Substantia nigra (tissue), 51 donors: ENCODE measurements at places on chromosomes 13 and 19.

DNA sequence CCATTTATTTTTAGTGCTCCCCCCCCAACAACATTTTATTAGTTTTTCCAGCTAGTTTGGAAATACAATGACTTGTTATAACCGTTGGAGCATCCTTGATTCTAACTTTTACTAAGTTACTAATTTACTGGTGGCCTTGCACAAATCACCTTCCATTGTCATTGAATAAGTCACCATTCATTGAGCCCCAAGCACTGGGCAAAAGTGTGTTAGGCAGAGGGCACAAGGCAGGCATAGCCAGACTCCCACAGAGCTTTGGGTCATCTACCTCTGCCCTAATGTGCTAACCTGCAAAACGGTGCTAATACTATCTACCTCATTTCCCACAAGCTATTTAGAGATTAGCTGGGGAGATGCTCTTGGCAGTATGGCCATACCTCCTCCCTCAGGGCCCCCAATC lies 86.8 kb upstream of the RNF113B start:
- no peak for DNase-seq

DNA sequence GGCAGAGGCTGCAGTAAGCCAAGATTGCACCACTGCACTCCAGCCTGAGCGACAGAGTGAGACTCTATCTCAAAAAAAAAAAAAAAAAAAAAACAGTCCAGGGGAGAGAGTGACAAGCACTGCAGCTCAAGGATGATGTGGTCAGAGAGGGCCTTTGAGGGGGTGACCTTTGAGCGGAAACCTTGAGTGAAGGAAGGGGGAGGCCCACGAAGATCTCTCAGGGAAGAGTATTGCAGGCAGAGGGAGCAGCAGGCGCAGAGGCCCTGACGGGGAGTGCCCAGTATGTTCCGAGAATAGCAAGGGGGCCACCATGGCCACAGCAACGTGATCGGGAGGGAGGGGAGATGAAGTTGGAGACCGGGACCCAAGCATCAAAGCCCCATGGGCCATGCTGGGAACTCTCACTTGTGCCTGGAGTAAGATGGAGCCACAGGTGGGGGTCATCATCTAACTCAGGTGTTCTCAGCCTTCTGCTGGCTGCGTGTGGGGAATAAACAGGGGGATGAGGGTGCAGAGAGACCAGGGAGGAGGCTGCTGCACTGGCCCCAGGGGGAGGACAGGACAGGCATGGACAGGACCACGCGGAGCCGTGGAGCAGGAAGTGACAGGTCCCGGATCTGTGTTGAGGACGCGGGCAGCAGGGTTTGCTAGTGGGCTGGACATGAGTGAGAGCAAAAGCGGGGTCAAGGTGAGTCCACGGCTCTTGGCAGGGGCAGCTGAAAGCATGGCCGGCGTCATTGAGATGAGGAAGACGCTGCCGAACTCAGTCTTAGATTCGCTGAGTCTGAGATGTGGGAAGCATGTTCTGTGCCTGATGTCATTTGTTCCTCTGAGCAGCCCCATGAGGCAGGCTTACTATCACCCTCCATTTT lies 60.4 kb downstream of the DPF1 start:
- no peak for DNase-seq

GRCh38 chr19:49491804-49492572 lies 4.2 kb upstream of the RPS11 start:
- DNase-seq, result no peak

DNA sequence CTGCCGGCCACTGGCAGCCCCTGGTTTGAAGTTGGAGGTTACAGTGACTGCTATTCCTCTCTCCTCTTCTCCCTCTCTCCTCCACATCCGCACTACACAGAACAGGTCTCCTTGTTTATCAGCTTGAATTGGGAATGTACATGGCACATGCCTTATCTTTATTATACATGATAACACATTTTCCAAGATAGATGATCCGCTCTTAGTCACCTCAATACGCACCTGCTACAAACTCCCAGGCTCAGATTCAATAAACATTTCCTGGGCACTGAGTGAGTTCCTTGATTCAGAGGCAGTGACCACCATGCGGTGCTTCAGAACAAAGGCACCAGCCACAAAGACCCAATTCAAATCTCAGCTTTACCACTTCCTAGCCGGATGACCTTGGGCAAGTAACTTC lies 227.7 kb downstream of the TSHZ3 start:
- DNase-seq, result no peak

DNA sequence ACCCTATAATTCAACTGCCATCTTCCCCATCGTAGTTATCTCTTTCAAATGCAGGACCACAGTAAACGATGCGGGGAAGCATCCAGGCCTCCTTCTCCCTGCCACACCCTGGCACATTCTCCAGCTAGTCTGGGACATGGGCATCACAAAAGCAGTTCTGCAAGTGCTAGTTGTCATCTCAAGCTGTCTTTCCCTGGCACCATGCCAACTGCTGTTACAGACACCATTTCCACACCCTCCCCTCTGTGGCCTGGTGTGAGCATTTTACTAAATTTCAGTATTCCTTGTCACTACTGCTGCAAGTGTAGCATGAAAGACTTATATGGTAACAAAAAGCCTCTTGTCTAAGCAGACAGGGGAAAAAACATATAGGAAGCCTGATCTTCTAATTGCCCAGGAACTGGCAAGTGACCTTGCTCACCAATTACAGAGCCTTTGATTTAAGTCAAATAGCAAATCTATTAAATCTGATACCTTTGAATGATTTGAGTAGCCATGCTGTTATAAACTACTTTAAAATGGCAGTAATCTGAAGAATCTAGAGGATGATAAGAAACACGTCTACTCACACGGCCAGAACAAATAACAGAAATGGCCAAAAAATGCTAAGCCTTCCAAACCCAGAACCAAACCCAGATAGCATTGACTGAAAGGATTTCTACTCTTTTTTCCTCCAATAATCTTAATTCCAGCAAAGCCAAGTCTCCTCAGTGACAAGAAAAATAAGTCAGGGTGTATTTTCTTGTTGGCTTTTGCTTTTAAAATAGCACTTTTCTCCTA lies 179.0 kb downstream of the NUFIP1 start:
- no peak for DNase-seq

- no peak for DNase-seq
Observed at GRCh38 chr13:32262165-32262564, 53.0 kb downstream of the ZAR1L start.

DNA sequence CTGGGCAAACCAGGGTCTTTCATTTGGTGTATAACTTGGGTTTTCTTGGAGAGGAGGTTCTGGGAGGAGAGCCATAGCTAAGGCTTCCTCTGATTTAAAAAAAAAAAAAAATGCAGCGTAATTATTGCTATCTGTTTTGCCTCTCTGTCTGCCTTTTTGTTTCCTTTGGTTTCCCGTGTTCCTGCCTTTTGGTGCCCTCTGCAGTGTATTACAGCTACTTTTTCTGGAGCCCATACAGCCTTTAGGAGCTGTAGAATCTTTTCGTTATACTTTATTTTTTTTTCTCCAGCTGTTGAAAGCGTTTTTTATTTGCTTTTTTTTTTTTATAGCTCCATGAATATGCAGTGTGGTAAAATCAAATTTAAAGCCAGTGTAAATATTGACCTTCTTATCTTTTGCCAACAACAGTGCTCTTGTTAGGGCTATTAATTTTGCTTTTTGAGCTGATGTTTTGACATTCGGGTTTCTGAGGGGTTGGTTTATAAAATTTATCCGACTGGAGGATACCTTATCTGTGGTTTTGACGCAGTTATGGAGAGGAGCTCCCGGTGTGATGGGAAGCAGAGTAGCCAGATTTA lies 38.1 kb downstream of the ZNF493 start:
- no peak for DNase-seq

DNA sequence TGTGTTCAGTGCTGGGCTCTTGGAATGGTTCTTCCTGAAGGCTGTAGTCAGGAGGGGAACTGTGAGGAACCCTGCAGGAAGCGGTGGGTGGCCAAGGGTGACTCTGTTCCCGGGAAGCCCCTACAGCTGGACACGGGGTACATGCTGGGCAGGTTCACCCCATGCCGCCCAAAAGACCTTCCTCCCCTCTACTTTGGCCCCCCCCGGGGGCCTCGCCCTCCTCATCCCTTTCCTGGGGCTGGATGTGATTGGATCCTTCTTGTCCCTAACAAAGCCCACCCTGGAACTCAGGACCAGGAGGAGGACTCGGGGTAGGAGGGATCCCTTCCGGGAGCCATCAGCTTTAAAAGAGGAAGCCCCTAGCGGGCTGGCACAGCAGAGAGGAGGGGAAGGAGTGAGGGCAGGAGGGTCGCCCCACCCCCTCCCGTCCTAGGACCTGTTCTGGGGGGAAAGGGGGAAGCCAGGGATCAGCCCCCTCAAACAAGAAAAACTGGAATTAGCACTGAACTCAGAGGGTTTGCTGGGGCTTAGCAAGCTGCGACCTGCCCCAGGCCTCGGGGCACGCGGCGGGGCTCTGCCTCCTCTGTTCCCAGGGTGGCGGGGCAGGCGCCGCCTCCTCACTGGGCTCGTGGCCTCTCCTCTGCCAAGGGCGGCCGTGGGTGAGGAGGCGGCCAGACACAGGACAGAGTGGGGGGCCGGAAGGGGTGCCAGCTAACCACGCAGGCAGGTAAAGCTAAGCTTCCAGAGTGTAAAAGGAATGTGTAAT lies 4.0 kb downstream of the CEBPA start:
- DNase-seq, result no peak

DNA sequence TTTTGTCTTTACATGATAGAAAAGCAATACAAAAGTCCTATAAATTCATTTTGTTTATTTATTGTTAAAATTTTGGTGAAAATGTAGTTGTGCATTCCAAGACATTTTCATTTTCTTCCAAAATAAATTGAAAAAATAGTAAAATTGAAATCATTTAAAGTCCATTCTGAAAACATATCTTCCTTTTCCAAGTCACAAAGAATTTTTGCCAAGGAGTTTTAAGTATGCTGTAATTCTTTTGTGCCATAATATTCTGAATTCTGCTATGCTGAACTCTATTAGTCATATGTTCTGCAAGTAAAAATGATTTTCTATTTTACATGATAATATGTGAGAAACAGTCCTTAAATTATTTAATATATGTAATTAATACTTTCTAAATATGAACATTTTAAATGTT lies 879.6 kb upstream of the SLC10A2 start:
- DNase-seq, result no peak

DNA sequence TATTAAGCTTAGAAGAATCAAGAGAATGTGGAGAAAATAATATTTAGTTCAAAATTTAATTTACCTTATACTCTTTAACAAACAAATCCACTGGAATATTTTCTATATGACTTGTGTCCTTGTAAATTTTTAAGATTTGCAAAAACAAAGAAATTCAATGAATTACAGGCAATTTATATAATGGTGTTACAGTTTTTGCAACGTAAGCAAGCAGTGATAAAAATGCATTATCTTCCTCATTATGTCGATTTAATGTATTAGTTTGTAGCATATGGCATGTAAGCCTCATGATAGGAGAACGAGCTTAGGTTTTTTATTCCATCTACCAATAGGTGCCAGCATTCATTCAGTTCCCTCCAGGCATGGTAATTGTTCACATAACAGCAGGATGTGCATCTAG lies 100.0 kb upstream of the PCDH9 start:
- DNase-seq, result no peak

DNA sequence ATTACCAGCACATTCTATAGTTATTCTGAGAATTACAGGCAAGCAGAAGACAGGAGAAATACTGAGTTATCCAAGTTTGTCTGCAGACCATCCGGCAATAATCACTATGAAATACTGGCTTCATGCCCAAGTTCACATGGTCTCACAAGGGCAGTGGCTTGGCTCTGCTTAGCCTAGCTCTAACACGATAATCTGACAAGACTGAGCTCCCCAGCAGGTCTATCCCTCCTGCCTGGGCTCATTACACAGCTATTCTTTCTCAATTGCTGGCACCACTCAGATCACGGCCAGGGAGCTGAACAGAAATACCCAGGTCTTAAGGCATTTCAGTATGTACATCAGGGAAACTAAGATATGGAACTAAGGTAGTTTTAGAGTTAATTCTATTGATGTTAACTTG lies 361.6 kb upstream of the PCDH20 start:
- DNase-seq, result no peak

DNA sequence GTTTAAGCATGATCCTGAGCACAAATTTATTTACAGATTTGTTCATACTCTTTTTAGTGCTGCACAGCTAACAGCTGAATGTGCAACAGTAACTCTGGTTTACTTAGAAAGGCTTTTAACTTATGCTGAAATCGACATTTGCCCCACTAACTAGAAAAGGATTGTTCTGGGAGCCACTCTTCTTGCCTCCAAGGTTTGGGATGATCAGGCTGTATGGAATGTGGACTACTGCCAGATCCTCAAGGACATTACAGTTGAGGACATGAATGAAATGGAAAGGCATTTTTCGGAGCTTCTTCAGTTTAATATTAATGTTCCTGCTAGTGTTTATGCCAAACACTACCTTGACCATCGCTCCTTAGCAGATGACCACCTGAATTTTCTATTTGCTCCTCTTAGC lies 16.0 kb downstream of the ZNF100 start:
- no peak for DNase-seq

DNA sequence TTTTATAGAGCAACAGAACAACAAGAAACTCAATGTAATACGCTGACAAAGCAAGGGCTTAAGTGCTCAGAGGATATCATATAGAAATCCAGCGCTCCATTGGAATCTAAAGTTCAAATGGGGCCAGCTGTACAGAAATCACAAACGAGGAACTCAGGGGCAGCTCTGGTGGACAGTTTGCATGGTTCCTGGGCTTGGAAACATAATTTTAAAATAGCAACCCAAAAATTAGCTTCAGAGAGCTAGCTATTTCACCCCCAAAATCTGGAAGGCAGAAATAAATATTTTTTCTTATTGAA lies 19.2 kb upstream of the LATS2 start:
- DNase-seq, result no peak

- DNase-seq, result no peak
Observed at GRCh38 chr19:1768248-1768647, 14.9 kb downstream of the ONECUT3 start.

- no peak for DNase-seq
Observed at GRCh38 chr13:111365149-111366005, 44.9 kb downstream of the TEX29 start.

DNA sequence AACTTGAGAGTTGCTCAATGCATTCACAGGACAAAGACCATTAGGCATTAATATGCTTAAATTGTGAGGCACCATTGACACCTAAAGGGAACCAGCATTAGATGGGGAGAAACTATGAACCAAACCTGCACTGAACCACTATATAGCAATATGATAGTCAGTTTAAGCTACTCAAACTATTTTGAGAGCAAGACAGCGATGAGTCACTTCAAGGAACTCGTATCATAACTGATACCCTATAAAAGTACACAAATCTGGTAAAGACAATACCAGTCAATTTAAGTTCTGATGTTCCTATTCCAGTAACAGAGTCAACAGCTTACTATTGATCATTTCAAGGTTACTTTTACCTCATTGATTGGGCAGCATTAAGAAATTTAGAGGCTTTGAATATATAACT lies 151.3 kb upstream of the ATXN8OS start:
- no peak for DNase-seq
